ENCODE measurements at places on chromosomes 16 and 17.

- no peak for DNase-seq
Measured at GRCh38 chr17:43719578-43719977, 39.0 kb downstream of the SOST start.

- DNase-seq: no peak
Measured at GRCh38 chr17:80029258-80029974, 6.3 kb downstream of the TBC1D16 start.

GRCh38 chr17:72711521-72712310 lies 380.8 kb downstream of the SLC39A11 start:
- DNase-seq: no peak

DNA sequence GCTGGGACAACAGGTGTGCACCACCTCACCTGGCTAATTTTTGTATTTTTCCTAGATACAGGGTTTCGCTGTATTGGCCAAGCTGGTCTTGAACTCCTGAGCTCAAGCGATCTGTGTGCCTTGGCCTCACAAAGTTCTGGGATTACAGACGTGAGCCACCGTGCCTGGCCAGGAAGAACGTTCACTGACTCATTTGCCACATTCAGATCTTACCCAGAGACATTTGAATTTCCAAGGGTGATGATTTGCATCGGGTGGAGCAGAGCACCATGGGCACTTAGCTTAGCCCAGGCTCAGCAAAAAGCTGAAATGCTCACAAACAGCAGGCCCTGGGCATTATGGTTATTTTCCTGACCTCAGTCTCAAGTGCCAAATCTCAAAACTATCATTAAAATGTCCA lies 14.5 kb upstream of the ADORA2B start:
- DNase-seq: no peak

DNA sequence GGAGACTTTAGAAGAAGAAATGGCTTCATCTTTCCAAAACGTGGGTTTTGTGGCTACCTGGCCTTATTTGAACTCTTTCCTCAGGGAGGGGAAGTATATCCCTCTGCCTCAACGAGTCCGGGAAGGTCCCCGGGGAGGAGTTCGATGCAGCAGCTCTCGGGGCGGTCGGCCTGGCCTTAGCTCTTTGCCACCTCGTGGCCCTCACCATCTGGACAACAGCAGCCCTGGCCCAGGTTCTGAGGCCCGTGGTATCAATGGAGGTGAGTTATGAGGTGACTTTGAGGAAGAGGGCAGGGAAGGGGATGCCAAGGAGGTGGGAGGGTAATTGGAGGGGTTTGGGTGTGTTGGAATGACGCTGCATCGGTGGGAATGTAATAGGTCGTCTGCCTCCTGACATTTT lies 7.7 kb downstream of the ATXN2L start:
- DNase-seq: no peak

DNA sequence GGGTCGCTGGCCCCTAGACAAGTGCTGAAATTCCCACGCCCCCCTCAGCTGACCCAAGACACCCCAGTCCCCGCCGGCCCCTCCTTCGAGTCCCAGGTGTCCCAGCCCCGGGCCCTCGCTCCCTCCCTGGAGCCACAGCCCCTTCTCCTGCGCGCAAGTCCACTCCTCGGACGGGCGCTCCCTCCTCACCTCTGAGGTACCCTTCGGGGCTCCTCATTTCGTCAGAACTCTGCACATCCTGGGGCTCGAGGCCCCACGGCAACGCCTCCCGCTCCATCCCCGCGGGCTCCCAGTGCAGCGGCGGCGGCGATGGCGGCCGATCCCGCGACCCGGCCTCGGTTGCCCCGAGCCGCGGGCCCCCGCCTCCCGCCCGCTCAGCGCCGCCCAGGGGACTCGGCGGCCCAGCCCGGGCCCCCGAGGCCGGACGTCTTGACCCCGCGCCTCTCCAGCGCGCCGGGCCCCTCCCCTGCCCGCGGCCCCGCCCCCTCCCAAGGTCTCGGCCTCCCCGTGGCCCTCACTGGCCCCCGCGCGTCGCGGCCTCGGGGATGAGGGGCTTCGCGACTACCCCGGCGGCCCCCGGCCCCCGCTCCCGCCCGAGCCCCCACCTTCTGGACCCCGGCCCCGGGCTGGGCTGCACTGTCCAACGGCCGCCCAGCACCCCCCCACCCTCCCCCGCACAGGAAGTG lies at the start of gene ZNF768:
ZNF768 (minus strand) TSS at position 430 of the 686 bp plus-strand sequence; CDS start at position 277, 153 bp downstream.
- DNase-seq: peak; percentile 32

All from cerebellar cortex (tissue), 1 donor.